Stimulated activated CD4-positive, alpha-beta T cell treated with anti-CD3 and anti-CD28 coated beads, Interleukin-1b, Interleukin-23, amount 100 ng/mL, for 1 hour (primary cell): ENCODE measurements at places on chromosomes 2 and 18.

- no peak for DNase-seq
Measured at GRCh38 chr2:20617081-20617575, 33.8 kb downstream of the HS1BP3 start.

DNA sequence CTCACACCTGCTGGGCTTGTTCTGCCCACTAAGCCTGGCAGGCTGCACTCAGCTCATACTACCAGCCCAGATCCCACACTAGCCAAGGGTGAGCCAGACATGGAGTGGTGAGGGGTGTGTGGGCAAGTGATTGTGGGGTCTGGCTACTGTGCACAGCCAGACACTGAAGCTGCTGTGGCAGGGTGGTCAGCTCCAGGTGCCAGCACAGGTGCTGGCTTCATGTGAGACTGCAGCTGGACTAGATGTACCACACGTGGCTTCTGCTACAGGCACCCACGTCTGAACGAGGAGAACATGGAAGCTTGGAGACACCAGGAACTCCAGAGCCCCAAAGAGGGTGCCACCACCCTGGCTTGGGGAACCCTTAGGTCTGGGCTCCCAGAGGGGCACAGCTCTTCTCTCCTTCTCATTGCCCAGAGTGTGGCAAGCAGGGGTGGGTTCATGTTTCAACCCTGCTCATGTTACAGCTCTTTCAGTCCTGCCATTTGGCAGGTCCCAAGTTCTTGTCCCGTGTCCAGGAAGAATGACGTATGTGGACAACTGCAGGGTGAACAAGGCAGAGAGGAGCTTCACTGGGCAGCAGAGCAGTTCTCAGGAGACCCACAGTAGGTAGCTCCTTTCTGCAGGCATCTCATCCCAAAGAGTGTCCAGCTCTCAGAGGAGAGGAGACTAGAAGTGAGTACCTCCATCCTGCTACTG lies 1624.2 kb upstream of the TMEFF2 start:
- no peak for DNase-seq

GRCh38 chr18:6950641-6951040 lies 167.0 kb downstream of the LAMA1 start:
- DNase-seq = no peak

GRCh38 chr2:128292599-128293425 lies 25.9 kb downstream of the HS6ST1 start:
- no peak for DNase-seq

DNA sequence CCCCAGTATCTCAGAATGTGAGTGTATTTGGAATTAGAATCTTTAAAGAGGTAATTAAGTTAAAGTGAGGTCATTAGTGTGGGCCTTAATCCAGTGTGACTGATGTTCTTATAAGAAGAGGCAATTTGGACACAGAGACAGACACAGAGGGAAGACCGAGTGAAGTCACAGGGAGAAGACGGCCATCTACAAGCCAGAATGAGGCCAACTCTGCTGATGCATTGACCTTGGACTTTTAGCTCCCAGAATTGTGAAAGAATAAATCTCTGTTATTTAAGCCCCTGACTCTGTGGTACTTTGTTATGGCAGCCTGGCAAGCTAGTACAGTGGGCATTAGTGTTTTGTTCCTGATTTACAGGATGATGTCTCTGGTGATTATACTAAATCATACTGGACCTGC lies 64.6 kb downstream of the LTBP1 start:
- DNase-seq = no peak

DNA sequence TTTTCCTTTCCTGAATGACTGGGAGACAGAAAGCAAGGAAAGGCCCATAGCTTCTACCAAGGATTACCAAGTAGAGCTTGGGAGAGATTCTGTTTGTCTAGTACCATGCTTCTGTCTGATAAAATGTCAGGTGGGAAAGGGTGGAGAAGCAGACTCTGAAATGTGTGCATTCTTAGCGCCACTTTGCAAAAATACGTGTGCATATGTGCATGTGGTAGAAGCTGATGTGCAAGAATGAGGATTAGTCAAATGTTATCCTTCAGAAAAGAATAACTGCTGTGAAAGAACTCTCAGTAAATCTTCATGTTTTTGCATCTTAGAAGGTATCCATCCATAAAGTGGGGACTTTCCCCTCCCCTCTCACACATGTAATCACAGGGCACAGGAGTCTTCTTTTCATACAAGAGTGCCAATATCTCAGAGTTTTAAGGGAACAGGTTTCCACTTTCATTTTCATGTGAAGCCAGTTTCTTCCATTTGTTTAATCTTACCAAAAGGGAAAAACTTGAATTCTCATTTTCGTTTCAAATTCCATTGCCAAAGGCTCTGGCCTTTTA lies 15.4 kb upstream of the DGKD start:
- no peak for DNase-seq

DNA sequence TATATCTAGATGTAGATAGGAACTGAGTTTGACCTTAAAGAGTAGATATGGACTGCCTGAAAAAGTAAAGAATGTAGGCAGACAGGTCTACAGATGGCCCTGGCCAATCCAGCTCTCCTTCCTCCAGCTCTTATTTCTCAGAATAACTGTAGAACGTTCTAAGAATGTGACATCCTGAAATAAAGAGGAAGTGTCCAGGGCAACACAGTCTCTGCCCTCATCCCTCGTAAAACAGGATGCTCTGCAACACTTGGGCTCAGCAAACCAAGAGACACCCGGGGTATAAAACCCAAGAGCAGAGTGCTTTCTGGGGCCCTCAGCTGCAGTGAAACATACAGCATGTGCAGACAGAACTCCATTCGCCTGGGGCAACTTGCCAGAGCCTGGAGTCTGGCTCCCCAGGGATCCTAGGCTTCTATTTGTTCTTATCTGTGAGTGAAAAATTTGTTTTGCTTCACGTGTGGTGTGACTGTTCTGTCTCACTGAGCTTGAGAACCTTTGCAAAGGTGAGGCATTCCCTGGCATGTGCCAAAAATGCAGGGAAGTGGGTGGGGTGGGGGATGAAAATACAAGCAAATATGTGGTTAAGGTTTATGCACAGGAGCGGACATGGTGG lies 401.0 kb downstream of the SETBP1 start:
- DNase-seq = no peak

GRCh38 chr18:54035927-54036326 lies 188.5 kb downstream of the MBD2 start:
- no peak for DNase-seq

- no peak for DNase-seq
Measured at GRCh38 chr18:77905011-77905410, 655.4 kb downstream of the GALR1 start.

DNA sequence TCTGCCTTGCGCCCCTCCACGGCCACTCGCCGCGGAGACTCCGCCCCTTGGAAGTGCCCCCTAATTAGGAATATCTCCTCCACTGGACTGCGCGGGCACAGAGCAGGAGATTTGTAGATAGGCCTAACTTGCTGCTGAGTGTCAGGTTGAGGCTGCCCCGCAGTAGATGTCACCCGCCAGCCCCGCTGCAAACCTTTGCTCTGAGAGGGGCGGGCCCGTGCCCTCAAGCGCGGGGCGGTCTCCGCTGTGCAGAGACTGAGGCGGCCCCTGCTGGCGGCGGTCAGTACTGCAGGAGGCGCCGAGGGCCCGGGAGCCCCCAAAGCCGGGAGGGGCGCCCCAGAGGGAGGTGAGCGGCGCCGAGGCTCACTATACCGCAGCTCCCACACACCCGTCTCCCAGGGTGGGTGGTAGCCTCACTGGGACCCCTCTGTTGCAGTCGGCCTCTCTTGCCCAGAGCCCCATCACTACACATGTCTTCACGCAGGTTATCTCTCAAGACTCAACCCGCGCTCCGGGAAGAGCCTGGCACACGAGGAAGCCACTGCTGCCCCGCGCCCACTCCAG lies 2.9 kb upstream of the NEURL3 start:
- DNase-seq = peak; percentile 92

GRCh38 chr2:237324837-237325236 lies 89.1 kb downstream of the COL6A3 start:
- DNase-seq = no peak

- no peak for DNase-seq
Measured at GRCh38 chr2:226376516-226377180, 423.0 kb downstream of the IRS1 start.

GRCh38 chr2:85760371-85760770 lies 6.6 kb downstream of the ATOH8 start:
- DNase-seq = no peak

GRCh38 chr2:44817256-44817655 lies 124.2 kb upstream of the SIX3 start:
- no peak for DNase-seq

DNA sequence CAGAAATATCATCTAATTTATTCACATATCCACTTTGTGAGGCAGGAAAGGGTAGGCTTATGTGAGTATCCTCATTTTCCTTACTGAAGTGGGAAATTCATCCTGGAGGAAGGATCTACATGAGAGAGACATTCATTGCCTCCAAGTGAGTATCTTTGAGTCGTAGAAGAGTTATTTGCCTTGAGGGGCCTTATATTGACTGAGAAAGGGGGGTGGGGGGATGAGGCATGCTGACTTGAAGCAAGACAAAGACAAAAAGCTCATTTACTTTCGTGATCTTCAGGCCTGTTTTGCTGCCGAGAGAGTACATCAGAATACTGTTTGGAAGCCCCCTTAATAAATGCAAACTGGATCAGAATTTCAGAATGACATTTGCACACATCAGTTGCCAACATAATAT lies 17.6 kb upstream of the NEDD4L start:
- no peak for DNase-seq

- DNase-seq = no peak
Measured at GRCh38 chr2:205366336-205367060, 315.8 kb upstream of the NRP2 start.

- no peak for DNase-seq
Measured at GRCh38 chr2:144432921-144433320, 87.0 kb downstream of the ZEB2 start.

DNA sequence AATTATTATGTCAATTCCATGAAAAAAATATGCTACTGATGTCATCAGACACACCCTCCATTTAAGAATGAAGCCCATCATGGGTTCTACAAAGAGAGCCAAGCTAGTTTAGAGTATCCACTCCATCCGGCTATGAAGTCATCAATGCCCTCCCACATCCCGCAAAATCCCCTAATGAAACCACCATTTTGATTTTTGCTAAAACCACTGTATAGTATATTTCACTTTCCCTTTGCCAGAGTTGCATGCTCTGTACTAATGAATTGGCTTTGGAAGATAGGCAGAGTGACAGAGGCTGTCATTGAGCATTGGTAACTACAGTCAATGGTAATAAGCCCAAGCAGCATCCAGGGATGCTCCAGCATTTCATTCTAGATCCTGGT lies 118.6 kb downstream of the ANKRD44 start:
- no peak for DNase-seq

- no peak for DNase-seq
Measured at GRCh38 chr18:47709556-47709955, 220.9 kb downstream of the SMAD2 start.

GRCh38 chr2:125185691-125186270 lies 1160.7 kb downstream of the CNTNAP5 start:
- DNase-seq = no peak

DNA sequence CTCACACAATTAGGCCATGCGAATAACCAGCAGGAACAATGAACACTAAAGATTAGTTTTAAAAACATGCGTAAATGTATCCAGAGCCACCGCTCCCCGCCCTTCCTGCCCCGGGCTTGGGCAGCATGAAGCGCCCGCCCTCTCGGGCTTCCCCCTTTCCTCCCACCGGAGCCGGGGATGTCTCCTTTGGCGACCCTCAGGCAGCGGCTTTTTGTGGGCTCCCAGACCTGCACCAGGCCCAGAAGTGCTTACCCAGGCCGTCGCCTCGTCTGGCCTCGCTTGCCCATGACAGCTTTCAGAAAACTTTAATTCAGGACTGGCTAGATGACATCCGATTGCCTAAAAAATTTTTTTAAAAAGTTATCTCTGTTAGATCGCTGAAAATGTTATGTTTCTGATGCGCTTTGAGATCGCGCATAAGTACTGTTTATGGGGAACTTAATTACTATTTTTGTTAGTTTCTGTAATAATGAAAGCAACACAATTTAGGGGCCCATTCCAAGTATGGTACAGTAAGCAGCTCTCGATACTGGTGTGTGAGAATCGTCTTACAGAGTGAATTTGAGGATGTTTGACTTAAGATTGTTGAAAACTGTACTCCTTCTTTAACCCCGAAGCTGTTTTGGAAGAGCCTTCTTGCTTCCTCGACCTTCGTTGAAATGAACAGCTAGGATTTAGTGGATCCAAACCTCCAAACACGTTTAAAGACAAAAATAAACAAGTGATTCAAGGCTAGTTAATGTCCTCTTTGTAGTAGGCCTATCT lies 1.1 kb downstream of the MAP3K20 start:
- DNase-seq = no peak

GRCh38 chr2:29518010-29518409 lies 402.8 kb downstream of the CLIP4 start:
- no peak for DNase-seq

DNA sequence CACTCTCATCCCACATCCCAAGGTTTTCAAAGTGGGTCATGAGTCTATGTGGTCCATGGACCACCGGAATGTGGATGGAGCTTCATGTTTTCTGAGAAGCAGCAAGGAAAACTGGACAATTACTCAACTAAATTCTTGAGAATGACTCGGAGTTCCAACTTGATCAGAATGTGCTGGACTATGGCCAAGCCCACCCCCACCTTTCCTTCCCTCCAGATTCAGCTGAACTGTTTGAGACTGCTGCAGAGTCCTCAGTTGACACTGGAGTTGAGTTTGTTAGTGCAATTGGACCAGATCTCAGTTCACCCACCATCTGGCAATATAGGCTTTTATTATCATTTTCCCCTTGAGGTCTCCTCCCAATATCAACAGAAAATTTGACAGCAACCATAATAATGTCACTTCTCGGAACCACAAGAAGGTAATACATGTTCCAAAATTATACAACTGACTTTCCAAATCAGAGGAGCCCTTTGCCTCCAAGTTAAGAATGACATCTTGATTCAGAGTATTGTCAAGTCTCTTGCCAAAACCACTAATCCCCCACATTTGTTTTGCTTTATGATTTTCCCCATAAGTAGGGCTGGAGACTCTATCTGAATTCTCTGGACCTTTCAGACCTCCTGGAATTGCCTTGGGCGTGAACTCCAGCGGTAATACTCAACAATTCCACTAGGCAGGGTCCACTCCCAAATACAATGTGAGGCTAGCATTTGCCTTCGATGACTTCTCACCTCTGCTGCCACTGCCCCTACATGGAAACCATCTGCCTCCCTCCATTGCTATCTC lies 8.8 kb downstream of the COL4A4 start:
- no peak for DNase-seq

- no peak for DNase-seq
Measured at GRCh38 chr18:62198259-62198658, 11.2 kb downstream of the RELCH start.
